ENCODE measurements at places on chromosomes 13 and 19. TPM values are rescaled to one million over a fixed set of nuclear protein-coding genes. Genes with fewer than 3 reads are reported as not detected.

Gene F7
- total RNA-seq, result not detected

Gene IZUMO4
- total RNA-seq, result 5.0 TPM

Gene UBXN6
- 74.9 TPM for total RNA-seq

Gene LONP1
- 42.1 TPM for total RNA-seq

Gene MCEMP1
- 0.49 TPM for total RNA-seq

Gene KANK3
- 8.7 TPM for total RNA-seq

Gene DIAPH3
- 0.16 TPM for total RNA-seq

Gene FFAR2
- not detected for total RNA-seq

Gene NCR1
- not detected for total RNA-seq

Gene SRRM5
- total RNA-seq, result 0.36 TPM

Gene PEAK3
- total RNA-seq, result 0.41 TPM

Gene C1QTNF9
- total RNA-seq, result not detected

Gene RGS9BP
- not detected for total RNA-seq

Gene SLC15A1
- not detected for total RNA-seq

Gene ONECUT3
- total RNA-seq, result not detected

Gene LGALS7B
- not detected for total RNA-seq

Gene ADGRE3
- total RNA-seq, result not detected

Gene SIAH3
- not detected for total RNA-seq

All from sigmoid colon (tissue), 7 donors.